Mammary epithelial cell (primary cell): ENCODE measurements at places on chromosomes 12 and 14.

DNA sequence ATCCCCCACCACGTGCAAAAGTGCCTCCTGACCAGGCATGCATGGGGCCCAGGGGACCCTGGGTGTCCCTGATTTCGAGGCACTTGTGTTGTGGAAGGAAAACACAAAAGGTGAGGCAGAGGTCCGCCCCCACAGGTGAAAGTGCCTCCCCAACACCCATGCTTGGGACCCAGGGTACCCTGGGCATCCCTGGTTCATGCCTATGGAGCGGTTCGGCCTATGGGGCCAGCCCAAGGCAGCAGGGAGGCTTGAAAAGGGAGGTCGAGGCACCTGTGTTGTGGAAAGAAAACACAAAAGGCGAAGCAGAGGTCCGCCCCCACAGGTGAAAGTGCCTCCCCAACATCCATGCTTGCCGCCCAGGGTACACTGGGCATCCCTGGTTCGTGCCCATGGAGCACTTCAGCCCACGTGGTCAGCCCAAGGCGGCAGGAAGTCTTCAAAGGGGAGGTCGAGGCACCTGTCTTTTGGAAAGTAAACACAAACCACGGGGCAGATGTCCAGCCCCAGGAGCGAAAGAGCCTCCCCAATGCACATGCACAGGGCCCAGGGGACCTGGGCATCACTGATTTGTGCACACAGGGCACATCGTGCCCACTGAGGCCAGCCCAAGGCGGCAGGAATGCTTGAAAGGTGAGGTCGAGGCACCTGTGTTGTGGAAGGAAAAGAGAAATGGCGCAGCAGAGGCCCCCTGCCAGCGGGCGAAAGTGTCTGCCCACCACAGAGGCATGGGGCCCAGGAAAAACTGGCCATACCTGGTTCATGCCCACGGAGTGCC, 375.5 kb downstream of the ALG10 start:
- DNase-seq: no peak

GRCh38 chr14:64838656-64839055, 41.1 kb downstream of the SPTB start:
- peak; percentile 76 for DNase-seq

- DNase-seq: no peak
Observed at GRCh38 chr14:91094772-91095171, 19.1 kb upstream of the DGLUCY start.

DNA sequence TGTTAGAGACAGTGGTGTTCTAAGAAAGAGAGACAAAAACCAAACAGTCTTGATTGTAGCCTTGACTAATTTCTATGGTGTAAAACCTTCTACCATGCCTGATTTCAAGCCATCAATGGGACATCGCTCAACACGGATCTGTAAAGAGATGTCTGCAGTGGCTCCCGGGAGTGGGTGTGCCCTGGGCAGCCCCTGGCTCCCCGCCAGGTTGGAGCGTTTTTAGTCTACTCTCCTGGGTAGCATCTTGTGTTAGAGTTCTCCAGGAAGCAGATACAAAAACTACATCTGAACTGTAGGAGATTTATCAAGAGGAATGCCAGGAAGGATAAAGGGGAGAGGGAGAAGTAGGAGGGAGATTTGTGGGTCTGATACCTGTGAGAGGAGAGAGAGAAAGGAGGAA, 1212.9 kb downstream of the BCL11B start:
- DNase-seq: no peak

GRCh38 chr12:59046763-59047534, 126.6 kb upstream of the LRIG3 start:
- peak; percentile 89 for DNase-seq

GRCh38 chr12:30977124-30977523, 50.6 kb downstream of the TSPAN11 start:
- no peak for DNase-seq

DNA sequence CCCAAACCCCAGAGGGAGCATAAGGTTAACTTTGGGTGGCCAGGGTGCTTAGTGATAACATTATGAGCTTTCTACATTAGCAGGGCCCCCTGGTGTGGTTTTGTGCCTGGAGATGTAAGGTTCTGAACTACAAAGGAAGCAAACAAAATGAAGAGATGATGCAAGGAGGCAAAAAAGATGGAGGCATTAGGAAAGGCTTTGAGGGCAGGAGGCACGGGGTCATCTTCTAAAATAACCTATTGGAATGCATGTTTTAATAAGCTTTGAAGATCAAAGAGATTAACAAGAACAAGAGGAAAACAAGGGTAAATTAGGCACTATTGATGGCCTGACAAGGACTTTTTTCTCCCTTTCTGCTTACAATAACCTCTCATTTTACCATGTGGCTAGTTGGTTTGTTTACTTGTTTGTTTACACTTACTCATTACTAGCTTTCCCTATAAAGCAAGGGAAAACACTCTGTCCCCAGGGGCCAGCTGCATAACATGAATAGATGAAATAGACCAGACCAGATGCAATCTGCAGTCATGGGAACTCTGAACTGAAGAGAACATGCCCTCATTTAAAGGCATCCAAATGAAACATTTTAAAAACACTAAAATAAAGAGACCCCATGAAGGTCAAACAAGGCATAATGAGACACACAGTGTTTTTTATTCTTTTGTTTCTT, 390.3 kb downstream of the DIO2 start:
- DNase-seq: no peak

GRCh38 chr14:99350751-99351150, 78.8 kb upstream of the BCL11B start:
- no peak for DNase-seq

GRCh38 chr12:105956662-105957457, 181.9 kb downstream of the NUAK1 start:
- no peak for DNase-seq

GRCh38 chr14:96303981-96304380, 48.0 kb downstream of the BDKRB1 start:
- DNase-seq: no peak

DNA sequence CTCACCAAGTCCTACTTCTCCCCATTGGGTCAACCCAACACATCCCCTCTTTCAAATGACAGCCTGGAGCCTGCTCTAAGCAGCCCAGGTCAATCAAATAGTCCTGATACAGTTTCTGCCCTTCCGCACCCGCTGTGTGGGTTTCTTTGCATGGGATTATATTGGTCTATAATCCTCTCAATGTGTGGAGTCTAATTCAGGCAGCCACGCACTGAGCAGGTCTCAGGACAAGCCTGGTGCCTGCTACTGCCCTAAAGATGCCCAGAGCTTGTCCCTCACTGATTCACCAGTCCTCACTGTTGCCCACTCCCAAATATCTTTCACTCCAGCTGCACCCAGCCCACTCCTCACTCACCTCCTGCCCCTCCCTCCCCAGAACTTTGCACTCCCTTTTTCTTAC, 16.4 kb downstream of the ACTN1 start:
- no peak for DNase-seq

- DNase-seq: no peak
Observed at GRCh38 chr12:4819654-4820053, 90.1 kb upstream of the KCNA1 start.

DNA sequence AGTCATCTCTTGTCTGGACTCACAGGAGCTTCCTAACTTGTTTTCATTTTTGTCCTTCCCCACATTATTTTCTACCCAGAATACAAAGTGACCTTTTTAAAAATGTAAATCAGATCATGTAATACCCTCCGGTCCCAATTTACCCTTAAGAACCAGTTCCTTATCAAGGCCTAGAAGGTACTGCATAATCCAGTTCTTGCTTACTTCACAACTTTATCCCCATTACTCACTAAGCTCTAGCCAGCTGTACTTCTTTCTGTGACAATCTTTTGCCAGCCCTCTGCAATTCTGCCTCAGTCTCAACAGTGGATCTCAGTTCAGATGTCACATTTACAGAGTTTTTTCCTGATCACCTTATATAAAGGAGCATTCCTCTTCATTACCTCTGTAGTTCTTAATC, 11.6 kb downstream of the RAP1B start:
- no peak for DNase-seq

- DNase-seq: no peak
Observed at GRCh38 chr12:105799103-105799502, 339.7 kb downstream of the NUAK1 start.

DNA sequence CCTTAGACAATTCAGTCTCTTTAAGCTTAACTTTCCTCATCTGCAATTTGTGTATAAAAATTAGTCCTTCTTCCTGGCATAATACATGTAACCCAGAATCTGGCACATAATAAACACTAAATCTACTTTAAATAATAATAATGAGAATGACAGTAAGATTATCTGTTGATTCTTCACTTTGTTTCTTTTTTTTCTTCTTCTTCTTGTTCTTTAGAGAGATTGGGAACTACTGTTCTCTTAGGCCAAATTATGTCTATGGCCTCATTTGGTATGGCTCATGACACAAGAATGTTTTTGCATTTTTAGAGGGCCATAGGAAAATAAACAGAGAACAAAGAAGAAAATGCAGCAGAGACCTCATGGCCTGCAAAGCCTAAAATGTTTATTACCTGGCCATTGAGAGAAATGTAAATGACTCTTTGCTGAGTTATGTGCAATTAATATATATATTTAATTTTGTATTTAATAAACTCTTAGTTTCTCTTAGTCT, 275.8 kb downstream of the SLC6A15 start:
- DNase-seq: no peak

DNA sequence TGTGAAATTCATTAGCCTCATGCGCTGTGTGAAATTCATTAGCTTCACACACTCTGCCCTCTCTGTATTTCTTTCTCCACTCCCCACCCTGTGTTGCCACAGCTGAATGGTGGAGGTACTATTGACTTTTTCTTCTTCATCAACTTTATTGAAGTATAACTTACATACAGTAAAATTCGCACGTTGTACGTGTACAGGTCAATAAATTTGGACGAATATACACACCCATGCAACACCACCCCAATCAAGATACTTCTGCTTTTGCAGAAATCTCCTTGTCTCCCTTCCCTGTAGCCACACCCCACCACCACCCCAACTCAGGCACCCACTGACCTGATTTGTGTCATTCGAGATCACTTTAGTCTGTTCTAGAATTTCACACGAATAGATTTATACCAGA, 51.8 kb downstream of the FBXL14 start:
- DNase-seq: no peak

DNA sequence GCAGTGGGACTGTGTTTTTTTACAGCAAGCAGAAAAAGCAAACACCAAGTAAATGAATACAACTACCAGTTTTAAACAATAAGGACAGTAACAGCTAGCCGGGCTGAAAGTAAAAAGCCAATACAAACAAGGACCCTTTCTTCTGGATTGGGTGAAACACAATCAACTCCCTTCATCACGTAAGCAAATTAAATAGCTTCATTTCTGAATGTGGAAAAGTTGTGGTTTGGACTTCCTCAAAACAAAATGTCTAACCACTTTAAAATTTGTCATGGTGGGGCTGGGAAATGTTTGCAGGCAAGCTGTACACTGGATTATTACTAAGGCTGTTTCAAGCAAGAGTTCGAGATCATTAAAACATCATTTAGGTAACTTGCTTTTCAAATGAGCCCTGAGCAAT, 47.4 kb downstream of the TCHP start:
- peak; percentile 11 for DNase-seq

DNA sequence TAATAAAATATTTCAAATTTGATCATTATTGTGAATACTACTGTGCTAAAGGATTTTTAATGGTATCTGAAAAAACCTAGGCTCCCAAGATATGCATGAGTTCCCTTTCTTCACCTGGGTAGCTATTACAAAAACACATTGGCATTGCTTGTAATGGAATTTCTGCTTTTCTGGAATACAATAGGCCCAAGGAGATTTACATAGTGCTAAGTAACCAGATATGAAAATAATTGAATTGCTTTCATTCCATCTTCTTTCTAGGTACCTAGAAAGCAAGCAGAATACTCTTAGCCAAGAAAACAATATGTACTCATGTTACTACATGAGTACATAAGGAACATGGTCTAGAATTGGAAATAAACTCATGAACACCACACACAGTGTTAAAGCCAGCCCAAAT, 291.9 kb downstream of the KCNC2 start:
- no peak for DNase-seq

DNA sequence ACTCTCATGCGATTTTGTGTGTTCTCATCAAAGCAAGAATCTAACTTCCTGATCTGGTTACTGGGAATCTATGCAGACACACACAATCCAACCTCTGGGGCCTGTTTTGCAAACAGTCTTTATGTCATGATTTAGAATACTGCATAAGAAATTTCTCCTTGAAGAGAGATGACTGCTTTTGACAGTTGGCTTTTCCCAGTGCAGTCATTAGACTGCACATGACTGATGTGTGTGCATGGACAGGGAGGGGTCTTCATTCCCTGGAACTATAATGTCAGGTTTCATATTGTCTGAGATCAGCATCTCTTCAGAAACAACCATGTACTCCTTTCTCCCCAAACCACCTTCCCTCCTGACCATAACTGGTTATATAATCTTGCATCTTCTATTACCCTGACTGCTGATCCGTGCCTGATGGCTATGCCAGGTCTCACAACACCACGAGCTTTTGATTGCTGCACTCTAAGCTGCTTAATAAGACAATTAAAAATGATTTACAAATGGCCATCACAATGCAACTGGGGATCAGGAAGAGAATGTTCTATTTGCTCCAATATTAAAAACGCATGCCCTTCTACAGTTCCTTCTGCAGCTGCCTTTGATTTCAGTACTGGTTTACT, 995.4 kb downstream of the NRXN3 start:
- no peak for DNase-seq

- DNase-seq: no peak
Observed at GRCh38 chr12:131994589-131994988, 44.8 kb downstream of the EP400 start.

DNA sequence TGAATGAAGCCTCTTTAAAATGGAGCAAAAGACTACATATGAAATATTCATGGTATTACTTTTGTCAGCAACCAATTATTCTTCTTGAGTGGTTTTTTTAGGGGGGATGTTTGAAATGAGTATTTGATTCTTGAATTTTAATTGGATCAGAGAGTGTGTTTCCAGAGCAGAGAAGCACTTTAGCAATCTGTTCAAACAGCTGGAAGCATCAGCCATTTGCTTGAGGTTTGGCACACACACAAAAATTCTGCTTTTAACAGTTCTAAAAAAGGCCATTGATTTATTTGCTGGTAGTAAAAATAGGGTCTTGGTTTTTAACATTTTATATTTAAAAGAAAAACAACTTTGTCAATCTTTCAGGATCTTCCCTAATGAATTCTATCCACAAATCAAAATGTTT, 292.7 kb downstream of the LRFN5 start:
- DNase-seq: no peak

DNA sequence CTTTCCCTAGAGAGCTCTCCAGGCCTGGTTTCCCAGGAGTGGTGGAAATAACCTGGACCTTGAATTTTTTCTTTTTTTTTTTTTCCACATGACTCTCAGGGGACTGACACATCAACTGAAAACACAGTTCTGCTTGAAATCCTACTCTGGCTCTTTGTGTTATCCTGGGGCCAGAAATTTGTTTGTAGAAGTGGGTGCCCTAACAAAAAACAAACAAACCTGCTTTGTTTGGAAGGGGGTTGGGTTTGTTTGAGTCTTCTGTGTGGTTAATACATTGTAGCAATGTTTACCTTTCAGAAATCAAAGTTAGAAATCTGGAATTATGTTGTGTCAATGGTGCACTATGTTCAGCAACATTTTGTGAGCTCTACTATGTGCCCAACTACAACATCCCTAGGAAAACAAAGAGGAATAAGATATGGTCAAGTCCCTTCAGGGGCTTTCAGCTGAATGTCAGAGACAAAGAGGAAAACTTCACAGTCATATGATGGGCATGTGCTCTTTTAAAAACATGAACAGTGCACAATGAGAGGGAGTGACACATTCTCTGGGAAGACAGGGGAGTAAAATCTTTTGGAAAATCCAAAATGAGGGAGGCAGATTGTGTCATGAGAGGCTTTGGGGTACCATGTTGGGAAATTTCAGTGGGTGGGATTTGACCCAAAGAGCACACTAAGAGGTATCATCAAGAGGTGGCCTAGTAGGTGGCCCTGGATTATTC, 1.5 kb upstream of the IGF1 start:
- DNase-seq: no peak

GRCh38 chr12:68950511-68950910, 17.5 kb upstream of the CPM start:
- DNase-seq: no peak
